ENCODE measurements at places on chromosomes 3 and 15.

DNA sequence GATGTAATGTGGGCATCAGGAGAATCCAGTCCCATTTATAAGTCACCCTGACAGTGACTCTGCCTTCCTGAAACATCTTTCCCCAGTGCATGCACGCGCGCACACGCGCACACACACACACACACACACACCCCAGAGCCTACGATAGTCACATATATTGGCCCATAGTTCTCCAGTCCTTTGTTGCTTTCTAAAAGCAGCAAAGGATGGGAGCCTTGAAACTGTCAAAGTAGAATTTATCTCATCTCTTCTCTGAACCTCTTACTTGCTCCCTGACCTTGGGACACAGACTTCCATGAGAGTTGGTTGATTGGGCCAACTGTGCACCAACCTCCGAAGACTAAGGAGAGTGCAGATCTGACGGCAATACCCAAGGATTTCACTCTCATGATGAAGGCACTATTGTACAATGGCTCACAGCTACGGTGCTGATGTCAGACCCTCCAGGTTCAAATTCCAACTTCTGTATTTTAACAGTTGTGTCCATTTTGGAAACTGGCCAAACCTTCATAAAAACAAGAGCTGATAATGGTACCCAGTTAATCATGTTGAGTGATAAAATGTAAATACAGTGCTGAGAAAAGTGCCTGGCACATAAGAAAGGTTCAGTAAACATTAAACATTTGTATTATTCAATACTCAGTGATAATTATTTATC lies 8.3 kb downstream of the CPA3 start:
- no peak for DNase-seq

- peak; percentile 57 for DNase-seq
Measured at GRCh38 chr3:13507570-13508339, 27.6 kb downstream of the HDAC11 start.

GRCh38 chr3:30130391-30130790 lies 476.0 kb upstream of the TGFBR2 start:
- no peak for DNase-seq

DNA sequence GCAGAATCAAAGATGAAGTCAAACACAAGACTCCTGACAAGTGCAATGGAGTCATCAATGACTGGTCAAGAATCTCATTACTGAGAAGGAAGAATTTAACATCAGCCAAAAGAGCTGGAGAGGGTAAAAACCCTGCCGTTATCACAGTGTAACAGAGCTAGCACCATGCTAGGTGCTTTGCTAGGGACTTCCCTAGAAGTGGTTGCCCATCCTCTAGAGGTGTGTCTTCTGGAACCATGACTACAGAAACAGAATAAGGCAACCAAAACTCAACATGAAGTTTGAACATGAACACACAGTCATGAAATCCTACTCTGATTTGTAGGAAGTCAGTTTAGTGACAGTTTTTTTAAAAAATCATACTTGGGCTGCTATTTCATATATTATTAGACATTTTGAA lies 9.5 kb downstream of the ACAD11 start:
- no peak for DNase-seq

GRCh38 chr3:100650651-100651619 lies 41.5 kb downstream of the ADGRG7 start:
- peak; percentile 45 for DNase-seq

DNA sequence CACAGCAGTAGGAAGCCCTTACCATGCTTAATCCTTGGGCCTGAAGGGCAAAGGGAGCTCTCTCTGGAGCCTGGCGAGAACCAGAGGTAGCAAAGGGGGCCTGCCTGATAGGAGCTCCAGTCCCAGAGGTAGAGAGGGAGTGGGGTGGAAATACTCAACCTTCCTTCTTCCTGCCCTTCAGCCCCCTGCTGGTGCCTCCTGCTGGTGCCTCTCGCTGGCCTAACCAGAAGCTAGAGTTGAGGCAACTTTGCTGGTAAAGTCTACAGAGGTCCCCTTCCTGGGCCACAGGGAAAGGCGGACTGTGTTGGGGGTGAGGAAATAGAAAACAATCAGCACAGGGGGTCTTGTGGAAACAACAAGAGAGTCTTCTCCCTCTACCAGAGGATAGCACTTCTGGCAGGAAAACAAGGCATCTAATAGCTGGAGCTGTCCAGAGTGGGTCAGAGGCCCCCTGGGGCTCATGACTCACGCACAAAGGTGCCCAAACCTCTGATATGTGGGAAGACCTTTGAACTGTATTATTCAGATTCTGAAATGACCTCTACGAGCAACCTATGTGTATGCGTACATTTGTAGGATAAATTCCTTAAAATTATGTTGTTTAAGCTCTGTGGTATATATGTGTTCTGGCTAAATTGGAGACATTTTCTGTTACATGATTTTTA lies 133.9 kb downstream of the LRRC28 start:
- DNase-seq = no peak

DNA sequence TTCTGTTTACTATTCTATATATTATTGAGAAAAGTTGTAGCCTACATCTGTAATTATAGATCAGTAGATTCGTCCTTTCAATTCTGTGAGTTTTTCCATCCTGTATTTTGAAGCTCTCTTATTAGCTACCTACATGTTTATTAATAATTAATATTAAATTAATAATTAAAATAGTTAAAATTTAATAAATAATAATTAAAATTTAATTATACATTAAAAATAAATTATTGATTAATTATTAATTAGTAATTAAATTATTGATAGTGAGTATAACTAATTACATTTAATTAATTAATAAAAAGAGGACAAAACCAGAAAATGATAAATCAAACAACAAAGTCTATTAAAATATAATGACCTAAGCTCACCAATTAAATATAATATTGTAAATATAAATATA lies 606.6 kb upstream of the ROBO1 start:
- no peak for DNase-seq

DNA sequence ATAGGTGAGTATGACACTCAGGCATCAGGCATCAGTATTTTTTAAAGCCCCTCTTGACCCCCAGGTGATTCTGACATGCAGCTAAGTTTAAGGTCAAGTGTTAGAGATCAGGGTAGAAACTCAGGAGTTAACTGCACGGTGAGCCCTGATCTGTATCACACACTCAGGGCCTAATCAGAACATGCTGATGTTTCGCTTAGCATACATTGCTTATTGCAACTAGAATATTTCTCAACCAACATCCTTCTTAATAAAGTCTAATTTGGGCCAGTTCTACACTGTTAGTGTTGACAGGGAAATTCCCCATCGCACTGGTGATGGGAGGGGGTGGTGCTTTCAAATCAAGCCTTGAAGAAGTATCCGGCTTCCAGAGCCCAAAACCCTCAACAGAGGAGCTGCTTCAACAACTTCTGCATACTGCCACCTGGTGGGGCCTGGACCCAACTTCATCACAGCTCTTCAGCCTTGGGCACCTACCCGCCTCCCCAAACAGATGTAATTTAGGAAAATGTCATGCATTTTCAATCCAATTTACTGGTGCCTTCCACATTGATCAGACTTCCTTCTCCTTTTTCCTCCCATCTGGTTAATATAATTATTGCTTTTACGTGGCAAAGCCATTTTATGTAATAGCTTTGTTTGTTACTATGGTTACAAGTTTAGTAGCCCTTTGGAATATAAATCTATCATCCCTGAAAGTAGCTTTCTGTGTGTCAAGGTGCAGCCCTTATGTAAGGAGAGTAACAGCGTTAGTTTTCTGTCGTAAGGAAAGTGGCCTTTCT lies 312.2 kb downstream of the RORA start:
- peak; percentile 83 for DNase-seq

- peak; percentile 3 for DNase-seq
Measured at GRCh38 chr3:167032267-167032876, 347.7 kb downstream of the ZBBX start.

DNA sequence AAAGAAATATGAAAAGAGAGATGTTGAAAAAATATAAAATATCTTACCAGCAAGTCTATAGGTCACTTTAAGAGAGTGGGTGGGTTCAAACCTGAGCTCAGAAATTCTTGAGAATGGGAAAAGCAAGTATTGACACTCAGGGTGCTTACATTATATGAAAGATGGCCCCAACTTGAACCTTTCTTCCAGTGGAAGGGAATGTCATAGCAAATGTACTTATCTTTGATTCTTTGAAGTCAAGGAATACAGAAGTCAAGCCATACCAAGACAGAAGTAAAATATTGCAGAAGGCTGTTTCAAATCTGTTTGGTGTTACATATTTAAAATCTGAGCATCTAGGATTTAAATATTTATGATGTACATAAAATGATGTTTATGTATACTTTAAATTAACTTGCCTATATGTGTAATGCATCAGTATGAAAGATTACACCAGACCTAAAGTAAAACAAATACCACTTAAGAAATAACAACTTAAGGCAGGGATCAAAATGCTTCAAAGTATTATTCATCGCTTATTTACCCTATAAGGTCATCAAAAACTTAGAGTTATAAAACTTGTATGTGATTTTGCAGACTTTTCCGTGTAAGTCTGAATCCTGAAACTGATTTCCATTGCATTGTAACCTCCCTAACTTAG lies 8.7 kb downstream of the MME start:
- no peak for DNase-seq

DNA sequence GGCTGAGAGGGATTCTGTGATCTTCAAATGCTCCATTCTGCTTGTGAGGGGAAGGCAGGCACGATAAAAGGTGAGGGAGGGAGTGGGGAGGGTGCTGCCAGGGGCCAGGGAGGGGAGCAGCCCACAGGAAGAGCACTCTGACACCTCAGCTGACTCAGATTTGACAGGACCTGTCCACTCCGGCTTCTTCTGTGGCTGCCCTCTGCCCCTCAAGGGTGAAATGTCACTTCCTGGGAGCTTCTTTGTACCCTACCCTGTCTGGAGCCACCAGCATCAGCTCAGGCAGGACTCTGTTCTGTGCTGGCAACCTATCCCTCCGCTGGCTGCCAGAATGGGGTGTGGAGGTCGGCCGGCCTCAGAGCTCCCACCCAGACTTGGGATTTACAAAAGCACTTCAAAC lies 114.0 kb upstream of the HACD2 start:
- no peak for DNase-seq

- no peak for DNase-seq
Measured at GRCh38 chr3:81500039-81500438, 261.4 kb downstream of the GBE1 start.

DNA sequence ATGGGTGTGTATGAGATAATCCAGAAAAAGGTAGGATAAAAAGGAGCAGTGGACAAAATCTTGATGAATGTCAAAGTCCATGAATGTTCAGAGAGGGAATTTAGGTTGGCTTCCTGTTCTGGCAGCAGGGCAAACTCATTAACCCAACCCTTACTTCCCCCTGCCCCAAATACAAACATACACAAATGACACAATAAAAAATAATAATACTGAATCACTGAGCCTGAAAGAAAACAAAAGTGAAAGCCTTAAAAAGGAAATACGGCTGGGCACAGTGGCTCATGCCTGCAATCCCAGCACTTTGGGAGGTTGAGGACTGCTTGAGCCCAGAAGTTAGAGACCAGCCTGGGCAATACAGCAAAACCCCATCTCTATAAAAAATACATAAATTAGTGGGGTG lies 62.9 kb downstream of the GPR176 start:
- DNase-seq = no peak

- no peak for DNase-seq
Measured at GRCh38 chr15:45114751-45115085, 592 bp downstream of the DUOXA2 start.

DNA sequence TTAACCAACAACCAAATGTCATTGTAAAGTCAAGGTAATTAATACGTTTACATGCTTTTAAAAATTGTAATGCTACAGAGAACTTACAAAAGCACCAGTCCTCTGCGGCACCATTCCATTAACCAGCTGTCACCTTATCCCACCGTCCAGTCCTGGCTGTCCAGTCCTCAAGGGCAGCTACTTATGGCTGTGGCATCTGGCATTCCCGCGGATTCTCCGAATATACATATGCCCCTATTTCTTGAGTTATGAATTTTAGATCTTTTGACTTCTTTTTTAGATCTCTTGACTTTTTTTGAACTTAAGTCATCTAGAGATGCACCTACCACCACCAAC lies 382 bp upstream of the POMGNT2 start:
- no peak for DNase-seq

- DNase-seq = peak; percentile 73
Measured at GRCh38 chr3:185308126-185308754, 54.4 kb upstream of the EHHADH start.

DNA sequence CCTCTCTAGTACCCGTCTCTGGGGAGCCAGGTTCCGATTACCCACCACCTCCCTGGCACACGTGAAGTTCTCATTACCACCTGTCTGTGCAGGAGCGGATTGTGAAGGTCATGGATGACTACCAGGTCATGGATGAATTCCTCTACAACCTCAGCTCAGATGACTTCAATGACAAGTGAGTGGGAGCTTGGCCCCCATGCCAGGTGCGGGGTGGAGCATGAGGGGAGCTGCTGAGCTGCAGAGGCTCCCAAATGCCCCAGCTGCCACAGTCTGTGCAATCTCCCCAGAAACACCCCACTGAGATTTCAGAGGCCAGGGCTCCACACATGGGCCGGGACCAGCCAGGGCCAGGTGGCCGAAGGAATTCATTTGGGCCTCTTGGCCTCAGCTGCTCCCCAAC lies 34.3 kb downstream of the DNAH1 start:
- DNase-seq = no peak

DNA sequence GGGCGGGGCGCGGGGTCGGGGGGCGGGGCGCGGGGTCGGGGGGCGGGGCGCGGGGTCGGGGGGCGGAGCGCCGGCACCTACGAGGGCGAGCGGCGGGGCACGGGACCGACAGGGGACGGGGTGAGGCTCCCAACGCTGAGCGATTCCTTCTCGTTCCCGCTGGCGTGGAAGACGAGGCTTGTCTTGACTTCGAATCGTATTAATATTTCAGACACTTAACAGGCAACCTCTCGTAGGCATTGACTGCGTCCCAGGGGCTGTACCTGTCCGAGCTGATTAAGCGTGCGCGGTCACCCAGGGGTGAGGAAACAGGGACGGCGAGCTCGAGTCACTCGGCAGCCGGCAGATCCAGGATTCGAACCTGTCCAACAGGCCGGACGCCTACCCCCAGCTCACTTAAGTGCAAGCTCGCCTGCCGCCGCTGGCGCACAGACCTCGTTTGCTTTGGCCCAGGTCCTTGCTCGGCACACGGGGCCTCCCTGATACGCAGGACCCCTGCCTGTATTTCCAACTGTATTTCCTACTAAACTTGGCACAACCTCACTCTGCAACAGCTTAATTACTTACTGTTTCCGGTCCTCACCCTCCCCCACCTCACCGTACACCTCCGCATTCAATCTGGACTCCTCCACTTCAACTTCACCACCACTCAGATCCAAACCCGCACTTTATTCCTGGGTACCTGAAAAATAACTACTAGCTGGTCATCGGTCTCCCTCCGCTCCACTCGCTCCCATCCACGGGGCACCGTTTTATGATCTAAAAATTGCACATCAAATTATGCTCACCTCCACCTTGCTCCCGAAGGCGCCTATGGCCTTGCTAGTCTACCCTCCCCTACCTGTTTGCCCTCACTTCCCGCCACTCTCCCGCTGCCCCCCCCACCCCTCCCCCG lies 722 bp upstream of the ZXDC start:
- peak; percentile 38 for DNase-seq

DNA sequence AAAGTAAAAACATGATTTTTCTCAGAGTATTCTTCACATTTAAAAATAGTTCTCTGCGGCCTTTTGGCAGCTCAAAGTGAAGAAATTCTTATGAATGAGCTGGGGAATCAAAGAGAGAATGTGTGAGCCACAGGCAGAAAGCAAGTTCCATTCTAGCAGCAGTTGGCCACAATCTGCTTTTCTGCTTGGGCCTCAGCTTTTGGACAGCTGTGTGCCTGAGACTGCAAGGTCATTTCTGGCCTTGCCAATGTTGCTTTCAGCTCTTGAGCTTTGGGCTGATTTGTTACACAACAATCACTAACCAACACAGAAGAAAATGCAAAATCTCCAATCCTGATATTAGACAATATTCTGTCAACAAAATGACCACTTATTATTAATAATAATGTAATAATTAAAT lies 14.4 kb upstream of the TM4SF4 start:
- DNase-seq = peak; percentile 57

GRCh38 chr3:185283374-185283935 lies 29.6 kb upstream of the EHHADH start:
- DNase-seq = no peak

Data from AG20443 (cell line).